Breast epithelium (tissue), 4 donors: ENCODE measurements at places on chromosomes 5 and 9. TPM values are rescaled to one million over a fixed set of nuclear protein-coding genes. Genes with fewer than 3 reads are reported as not detected.

DNA sequence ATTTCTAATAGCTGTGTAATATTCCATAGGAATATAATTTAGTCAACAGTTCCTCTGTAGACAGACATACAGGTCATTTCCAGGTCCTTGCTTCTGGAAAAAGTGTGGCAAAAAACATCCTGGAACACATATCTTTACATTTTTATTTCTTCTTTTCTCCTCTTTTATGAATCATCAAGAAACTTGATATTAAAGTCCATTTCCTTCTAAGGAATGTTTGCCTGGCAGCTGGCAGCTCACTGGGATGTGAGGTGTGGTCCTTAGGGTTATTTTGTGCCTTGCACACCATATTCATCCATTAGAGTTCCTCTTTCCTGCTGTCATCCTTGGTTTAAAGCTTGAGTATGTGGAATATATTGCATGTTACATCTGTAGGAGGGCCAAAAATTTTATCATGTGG is 122.0 kb downstream of the GALNT10 start:
- H3K4me3 ChIP-seq: no peak overlapping the region
- no peaks in the 10 kb centered on the region for H3K4me1 ChIP-seq
- no peaks in the 10 kb centered on the region for H3K36me3 ChIP-seq
- no peak for DNase-seq
- H3K27me3 ChIP-seq: no peaks in the 10 kb centered on the region
- no peak overlapping the region for H3K27ac ChIP-seq

- no peak overlapping the region for H3K4me3 ChIP-seq
- no peaks in the 10 kb centered on the region for H3K27me3 ChIP-seq
- H3K4me1 ChIP-seq: no peaks in the 10 kb centered on the region
- H3K36me3 ChIP-seq: no peaks in the 10 kb centered on the region
- H3K27ac ChIP-seq: no peak overlapping the region
Measured at GRCh38 chr5:157362982-157363381, 97.0 kb upstream of the NIPAL4 start.

- no peaks in the 10 kb centered on the region for H3K4me1 ChIP-seq
- DNase-seq: no peak
- no peak overlapping the region for H3K4me3 ChIP-seq
- no peaks in the 10 kb centered on the region for H3K36me3 ChIP-seq
- no peak overlapping the region for H3K27ac ChIP-seq
Measured at GRCh38 chr9:23162789-23163188, 663.3 kb downstream of the ELAVL2 start.

DNA sequence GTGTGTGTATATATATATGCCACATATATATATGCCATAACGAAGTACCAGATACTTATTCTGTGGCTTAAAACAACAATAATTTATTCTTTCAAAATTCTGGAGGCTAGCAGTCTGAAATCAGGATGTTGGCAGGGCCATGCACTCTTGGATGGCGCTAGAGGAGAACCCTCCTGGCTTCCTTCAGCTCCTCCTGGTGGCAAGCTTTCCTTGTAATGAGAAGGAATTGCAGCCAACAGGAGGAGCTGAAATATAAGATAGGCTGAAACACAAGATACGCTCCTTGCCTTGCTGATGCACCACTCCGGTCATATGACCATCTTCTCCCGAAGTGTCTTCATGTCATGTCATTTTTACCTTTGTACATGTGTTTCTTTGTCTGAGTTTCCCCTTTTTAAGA is 368.1 kb upstream of the CTNND2 start:
- H3K27ac ChIP-seq: no peak overlapping the region
- no peaks in the 10 kb centered on the region for H3K36me3 ChIP-seq
- H3K4me1 ChIP-seq: no peaks in the 10 kb centered on the region
- no peaks in the 10 kb centered on the region for H3K27me3 ChIP-seq
- no peak for DNase-seq

ZNF366 gene
- 2.6 TPM for total RNA-seq

ALDOB gene
- total RNA-seq: 0.66 TPM

- no peaks in the 10 kb centered on the region for H3K27me3 ChIP-seq
- H3K27ac ChIP-seq: no peak overlapping the region
- no peaks in the 10 kb centered on the region for H3K36me3 ChIP-seq
- no peak overlapping the region for H3K4me3 ChIP-seq
- H3K4me1 ChIP-seq: no peaks in the 10 kb centered on the region
- DNase-seq: no peak
Measured at GRCh38 chr9:95947118-95947517, 71.6 kb downstream of the ERCC6L2 start.

DNA sequence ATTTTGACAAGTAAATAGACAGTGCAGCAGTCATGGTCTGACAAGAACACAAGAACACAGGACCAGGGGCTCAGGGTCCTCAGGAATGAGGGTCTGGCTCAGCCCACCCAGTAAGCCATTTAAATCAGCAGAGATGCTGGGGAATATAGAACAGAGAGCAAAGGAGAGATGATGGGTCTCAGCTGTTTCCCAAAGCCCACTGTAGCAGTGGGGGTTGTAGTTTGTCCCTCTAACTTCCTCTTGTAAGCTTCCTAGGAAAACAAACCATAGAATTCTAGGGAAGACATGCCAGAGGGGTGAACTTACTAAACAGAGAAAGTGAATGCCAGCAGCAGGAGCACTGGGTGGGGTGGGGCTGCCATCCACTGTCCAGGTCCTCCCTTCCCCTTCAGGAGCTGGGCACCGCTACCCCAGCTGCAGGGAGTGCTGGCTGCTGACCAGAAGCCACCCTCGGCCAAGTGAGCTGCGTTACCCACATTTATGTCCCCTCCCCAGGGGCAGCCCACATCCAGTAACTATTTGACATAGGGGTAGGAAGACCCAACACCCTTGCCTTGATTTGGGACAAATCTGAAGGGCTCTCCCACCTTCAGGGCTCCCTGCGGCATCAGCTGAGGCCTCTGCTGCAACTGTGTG is 41.6 kb downstream of the GABBR2 start:
- H3K27me3 ChIP-seq: no peaks in the 10 kb centered on the region
- H3K4me3 ChIP-seq: no peak overlapping the region
- DNase-seq: no peak
- H3K4me1 ChIP-seq: no peaks in the 10 kb centered on the region
- H3K36me3 ChIP-seq: no peaks in the 10 kb centered on the region

- H3K4me3 ChIP-seq: no peak overlapping the region
- DNase-seq: no peak
- no peaks in the 10 kb centered on the region for H3K27me3 ChIP-seq
Measured at GRCh38 chr9:72581694-72582093, 60.3 kb downstream of the TMC1 start.

DNA sequence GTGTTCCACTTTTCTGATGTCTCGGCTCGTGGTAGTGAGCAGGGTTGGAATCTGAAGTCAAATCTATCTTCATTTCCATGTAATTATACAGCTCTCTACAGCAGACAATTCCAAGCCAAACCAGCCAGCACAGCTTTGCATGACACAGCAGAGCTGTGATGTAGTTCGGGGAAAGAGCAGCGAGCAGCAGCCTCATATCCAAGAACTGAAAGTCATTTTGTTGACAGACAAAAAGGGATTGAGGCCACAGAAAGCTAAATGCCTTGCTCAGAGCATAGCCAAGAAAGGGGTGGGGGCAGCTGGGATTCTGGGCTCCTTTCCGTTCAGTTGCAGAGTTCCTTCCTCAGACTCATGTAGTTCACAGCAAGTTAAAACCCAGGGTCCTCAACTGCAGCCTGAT is 32.1 kb downstream of the LCP2 start:
- DNase-seq: no peak
- no peaks in the 10 kb centered on the region for H3K27me3 ChIP-seq
- no peaks in the 10 kb centered on the region for H3K36me3 ChIP-seq
- peak overlapping the region; percentile 86 for H3K27ac ChIP-seq
- H3K4me3 ChIP-seq: no peak overlapping the region

MRPS2 gene
- 35.4 TPM for total RNA-seq

DNA sequence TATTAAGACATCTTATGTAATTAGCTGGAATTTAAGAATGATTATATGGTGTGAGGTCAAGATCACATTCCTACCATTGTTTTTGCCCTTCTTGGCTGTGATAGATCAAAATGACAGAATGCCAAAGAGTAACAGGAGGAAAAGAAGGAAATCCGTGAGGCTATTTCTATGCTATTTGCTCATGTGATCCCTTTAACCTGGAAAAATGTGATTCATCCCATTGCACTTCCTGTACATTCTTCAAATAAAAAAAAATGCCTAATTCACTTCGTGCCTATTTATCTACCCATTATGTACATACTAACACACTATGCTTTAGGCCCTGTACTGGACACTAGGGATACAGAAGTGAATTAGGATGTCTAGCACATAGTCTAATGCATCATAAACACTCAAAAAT is 154.1 kb upstream of the PAPPA start:
- no peaks in the 10 kb centered on the region for H3K27me3 ChIP-seq
- no peaks in the 10 kb centered on the region for H3K36me3 ChIP-seq
- no peak for DNase-seq
- H3K4me3 ChIP-seq: no peak overlapping the region
- no peak overlapping the region for H3K27ac ChIP-seq

DNA sequence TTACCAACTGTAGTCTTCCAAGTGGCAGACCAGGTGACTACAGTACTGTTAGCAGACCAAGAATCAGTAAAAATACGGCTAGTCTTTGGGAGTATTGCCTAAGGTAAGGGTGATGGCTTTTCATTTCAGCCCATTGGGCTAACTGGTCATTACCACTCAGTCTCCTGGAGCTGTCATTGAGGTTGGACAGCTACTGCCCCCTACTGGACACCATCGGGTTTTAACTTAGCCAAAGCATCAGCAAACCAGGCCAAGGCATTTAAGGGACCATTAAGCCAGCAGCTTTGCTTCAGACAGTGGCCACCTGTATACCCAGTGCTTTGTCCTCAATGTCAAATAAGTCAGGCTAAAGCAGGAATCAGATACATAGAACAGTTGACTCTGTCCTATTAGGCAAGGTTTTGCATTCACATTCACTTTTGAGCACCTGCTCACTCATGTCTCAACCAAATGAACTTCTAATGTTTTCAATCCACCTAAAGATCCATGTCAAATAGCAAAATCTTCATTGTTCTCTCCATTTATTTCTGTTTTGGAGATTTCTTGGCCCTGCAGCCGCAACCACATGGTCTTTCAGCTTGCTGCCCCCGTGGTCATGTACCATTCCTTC is 117.2 kb downstream of the INVS start:
- H3K4me1 ChIP-seq: no peaks in the 10 kb centered on the region
- DNase-seq: no peak
- H3K27ac ChIP-seq: no peak overlapping the region
- no peaks in the 10 kb centered on the region for H3K27me3 ChIP-seq
- H3K36me3 ChIP-seq: no peaks in the 10 kb centered on the region

GRCh38 chr5:74241751-74242140 is 398.8 kb downstream of the ENC1 start:
- H3K4me1 ChIP-seq: no peaks in the 10 kb centered on the region
- no peaks in the 10 kb centered on the region for H3K27me3 ChIP-seq
- H3K36me3 ChIP-seq: no peaks in the 10 kb centered on the region
- no peak overlapping the region for H3K4me3 ChIP-seq
- DNase-seq: peak; percentile 63

GRCh38 chr9:137987244-137988030 is 109.9 kb downstream of the CACNA1B start:
- no peak overlapping the region for H3K4me3 ChIP-seq
- H3K36me3 ChIP-seq: no peaks in the 10 kb centered on the region
- DNase-seq: no peak
- no peaks in the 10 kb centered on the region for H3K4me1 ChIP-seq

SNAPC3 gene
- 28.3 TPM for total RNA-seq

DNA sequence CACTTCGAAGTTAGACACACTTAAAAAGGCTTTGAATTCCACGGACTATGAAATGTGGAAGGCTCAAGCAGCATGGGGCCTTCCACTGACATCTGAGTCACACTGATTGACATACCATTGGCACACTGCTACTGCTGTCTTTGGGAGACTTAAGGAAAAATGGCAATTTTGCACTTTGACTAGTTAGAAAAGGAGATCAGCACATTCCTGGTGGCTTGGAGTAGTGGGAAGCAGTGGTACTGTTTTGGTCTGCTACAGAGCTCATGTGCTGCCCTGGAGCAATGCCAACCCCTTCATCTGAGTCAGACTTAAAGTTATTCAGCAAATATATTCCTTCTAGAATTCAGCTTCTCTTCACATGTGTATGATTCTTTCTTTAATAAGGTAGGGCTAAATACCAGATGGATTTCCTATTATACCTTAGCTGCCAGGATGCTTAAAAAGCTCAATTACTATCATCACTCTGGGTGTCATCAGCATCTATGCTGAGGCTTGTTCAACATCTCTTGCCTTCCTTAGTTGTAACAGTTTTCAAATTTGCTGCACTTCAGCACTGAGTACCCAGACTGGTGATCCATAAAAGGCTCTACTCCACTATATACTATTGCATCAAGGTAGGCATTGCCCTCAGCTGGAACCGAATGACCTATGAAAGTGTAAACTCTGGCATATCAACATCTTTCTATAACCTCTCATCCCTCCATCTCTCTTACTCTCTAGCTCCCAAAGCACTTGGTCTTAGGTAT is 42.3 kb upstream of the MOCS2 start:
- H3K27me3 ChIP-seq: no peaks in the 10 kb centered on the region
- no peak overlapping the region for H3K27ac ChIP-seq
- DNase-seq: no peak
- H3K4me1 ChIP-seq: no peaks in the 10 kb centered on the region

GRCh38 chr9:79691496-79691895 is 119.7 kb downstream of the TLE4 start:
- H3K36me3 ChIP-seq: no peaks in the 10 kb centered on the region
- no peak overlapping the region for H3K4me3 ChIP-seq
- no peaks in the 10 kb centered on the region for H3K27me3 ChIP-seq
- H3K27ac ChIP-seq: no peak overlapping the region

GRCh38 chr5:91136271-91136670 is 246.8 kb downstream of the ARRDC3 start:
- peak overlapping the region; percentile 74 for H3K27ac ChIP-seq
- no peak for DNase-seq
- no peaks in the 10 kb centered on the region for H3K36me3 ChIP-seq
- H3K4me3 ChIP-seq: no peak overlapping the region
- H3K27me3 ChIP-seq: no peaks in the 10 kb centered on the region

ACOT12 gene
- total RNA-seq: not detected

GRCh38 chr9:99750526-99750925 is 71.2 kb upstream of the NR4A3 start:
- no peak overlapping the region for H3K27ac ChIP-seq
- no peak for DNase-seq
- no peaks in the 10 kb centered on the region for H3K4me1 ChIP-seq
- no peak overlapping the region for H3K4me3 ChIP-seq
- no peaks in the 10 kb centered on the region for H3K36me3 ChIP-seq
